Sciatic nerve (tissue), 2 donors: ENCODE measurements at places on chromosomes 3 and 15.

GRCh38 chr3:120177151-120177550 lies 82.9 kb upstream of the GSK3B start:
- DNase-seq: no peak

- DNase-seq: no peak
Measured at GRCh38 chr3:17544632-17545031, 197.8 kb downstream of the TBC1D5 start.

GRCh38 chr3:159672728-159673688 lies 315.6 kb upstream of the IL12A start:
- no peak for DNase-seq

DNA sequence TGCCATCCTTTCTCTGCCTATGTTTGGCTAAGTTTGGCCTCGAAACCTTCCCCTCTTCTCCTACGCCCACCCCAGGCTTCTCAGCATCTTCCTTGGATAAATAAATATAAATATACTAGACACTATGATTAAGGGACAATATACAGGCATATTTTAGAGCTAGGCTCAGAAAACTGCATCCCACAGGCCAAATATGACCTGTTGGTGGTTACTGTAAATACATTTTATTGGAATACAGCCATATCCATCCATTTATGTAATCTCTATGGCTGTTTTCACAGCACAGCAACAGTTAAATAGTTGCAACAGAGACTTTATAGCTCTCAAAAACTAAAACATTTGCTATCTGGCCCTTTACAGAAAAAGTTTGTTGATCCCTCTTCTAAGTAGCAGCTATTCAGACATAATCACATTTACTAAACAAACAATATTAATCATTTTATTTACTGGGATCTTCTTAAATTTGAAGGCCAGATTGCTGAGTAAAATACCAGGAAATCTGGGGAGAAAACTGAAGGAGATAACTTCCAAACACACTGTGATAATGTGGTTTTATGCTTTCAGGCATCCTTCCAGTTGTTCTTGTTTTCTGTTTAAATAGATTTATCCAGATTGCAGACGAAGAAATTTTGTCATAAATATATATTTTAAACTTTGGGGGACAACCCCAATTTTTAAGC lies 269.7 kb upstream of the THRB start:
- no peak for DNase-seq

- no peak for DNase-seq
Measured at GRCh38 chr15:81400640-81401236, 26.7 kb upstream of the TMC3 start.
